ENCODE measurements at places on chromosomes 7 and 10.

GRCh38 chr10:114310346-114310745, 71.3 kb downstream of the VWA2 start:
- no peak for DNase-seq

DNA sequence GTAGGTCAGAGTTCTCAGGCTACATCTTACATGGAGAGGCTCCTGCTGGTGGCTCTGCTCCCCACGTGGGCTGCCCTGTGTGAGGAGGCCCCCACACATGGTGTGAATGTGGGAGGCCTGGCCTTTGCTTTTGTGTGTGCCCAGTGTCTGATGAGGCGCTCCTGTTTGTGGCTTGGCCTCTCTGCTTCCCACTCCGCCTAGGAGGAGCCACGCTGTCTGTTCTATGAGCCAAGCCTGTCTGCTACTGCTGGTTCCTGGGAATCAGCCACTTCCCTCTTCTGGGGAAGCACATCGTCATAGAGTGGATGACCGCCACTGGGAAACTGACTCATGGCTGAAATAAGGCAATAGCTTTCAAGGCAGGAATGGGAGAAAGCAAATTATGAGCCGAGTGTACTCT, 87.1 kb downstream of the CYP26A1 start:
- DNase-seq, result no peak

GRCh38 chr10:17101910-17102266, 27.7 kb downstream of the CUBN start:
- DNase-seq, result no peak

- DNase-seq, result no peak
Observed at GRCh38 chr7:99210265-99210970, 2.5 kb upstream of the KPNA7 start.

DNA sequence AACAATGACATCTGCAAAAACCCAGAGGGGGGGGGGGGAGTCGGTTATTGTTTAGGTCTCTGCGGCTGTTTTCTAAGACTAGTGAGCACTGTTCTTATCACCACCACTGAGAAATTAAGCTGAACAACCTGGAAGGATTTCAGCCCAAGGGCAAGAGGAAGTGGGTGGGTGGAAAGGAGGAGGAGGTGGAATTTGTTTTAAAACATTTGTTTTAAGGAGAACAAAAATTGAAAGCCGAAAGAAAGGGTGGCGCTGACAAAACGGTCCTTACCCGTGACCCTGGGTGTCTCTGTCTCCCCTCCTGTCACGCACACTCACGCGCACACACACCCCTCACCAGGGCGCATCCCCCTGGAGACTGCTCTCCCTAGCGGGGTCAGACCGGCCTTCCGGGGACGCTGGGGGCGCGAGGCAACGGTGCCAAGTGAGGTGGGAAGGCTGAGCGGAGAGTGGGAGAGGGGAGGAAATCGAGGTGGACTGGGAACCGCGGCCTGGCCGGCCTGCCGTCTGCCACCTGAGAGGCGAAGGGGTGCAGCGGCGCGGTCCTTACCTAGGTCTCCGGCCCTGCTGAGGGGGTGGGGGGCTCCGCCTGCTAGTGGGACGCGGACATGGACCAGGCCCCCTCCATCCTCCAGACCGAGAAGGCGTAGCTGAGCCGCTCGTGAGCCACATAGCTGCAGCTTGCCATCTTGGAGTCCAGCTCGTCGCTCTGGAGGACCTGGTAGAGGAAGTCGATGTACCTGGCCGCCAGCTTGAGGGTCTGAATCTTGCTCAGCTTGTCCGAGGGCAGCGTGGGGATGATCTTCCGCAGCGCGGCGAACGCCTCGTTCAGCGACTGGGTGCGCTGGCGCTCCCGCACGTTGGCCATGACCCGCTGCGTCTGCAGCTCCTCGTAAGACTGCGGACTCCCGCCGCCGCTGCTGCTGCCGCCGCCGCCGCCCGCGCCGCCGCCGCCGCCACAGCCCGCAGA, 1.0 kb downstream of the TWIST1 start:
- no peak for DNase-seq

- no peak for DNase-seq
Observed at GRCh38 chr7:123410273-123410904, 124.0 kb downstream of the IQUB start.

DNA sequence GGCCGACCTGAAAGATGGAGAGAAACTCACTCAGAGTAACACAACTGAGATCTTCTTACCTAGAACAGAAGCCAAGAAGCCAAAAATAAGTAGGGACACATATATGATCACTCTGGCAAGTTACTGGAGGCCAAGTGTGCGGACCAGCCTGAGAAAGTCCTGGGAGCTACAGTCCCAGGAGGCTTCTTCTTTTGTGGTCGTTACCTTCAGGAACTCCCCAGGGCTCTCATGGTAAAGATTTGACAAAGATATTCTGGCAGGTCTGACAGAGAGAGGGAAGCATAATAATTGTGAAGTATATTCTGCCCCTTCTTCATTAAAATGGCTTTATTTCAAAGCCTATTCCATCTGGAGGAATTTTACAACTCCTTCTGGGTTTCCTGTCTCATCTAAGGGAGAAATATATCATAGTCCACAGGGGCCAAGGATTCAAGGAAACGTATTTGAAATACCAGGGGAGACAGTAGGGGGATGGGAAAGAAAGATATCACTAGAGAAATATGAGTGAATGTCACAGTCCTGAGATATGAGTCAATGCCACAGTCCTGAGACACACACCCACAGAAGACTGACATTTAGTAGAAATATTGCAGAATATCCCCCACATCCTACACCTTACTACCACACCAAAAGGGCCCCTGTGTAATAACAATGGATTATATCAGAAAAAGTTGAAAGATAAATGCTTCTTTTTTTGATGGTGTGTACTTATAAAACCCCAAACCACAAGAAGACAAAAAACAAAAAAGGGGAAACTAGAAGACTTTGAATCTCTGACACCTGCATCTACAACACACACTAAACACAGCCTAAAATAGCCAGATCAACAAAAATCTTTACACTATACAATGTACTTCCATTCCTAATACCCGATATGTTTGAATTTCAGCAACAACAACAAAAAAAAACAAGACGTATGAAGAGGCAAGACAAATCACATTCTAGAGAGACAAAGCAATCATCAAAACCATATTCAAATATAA, 594.2 kb upstream of the NRG3 start:
- no peak for DNase-seq

- DNase-seq, result no peak
Observed at GRCh38 chr10:110457851-110458250, 39.9 kb upstream of the DUSP5 start.

- DNase-seq, result no peak
Observed at GRCh38 chr7:78924581-78924980, 528.9 kb downstream of the MAGI2 start.

DNA sequence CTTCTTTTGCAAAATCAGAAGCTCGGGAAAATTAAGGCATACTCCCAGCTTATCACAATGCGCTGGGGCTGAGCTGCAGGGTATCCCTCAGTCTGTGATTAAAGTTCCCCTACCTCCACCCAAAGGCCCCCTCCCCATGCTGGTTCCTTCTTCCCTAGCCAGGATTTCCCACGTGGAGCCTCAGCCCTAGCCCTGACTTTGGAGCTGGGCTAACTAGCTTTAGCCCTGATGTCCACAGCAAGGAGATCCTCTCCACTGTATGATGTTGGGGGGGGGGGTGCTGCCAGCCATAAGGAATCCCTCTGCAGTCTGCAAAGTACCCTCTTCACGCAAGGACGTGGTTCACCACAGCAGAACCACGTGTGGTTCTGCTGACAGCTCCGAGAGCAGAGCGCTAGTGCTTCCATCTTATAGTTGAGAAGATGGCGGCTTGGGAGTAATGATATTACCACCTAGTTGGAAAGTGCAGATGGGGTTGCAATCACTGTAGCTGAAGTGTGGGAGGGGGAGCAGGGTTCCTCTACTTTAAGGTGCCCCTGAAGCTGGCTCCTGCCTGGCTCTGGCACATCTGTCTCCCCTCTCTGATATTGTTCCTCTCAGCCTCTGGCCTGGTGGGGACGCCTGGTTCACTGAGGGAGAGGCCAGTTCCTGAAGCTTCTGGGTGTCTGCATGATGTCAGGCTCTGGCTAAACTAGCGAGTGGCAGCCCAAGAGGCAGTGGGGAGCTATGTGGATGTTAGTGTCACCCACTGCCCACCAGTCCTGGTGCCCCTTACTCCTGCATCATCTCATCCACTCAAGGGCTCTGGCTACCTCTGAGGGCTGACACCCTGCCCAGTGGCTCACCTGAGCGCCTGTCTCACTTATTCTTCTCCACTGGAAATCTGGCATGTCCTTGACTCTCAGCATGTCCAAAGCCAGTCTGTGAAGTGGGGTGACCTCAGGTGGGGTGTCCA, 270.7 kb downstream of the RPS24 start:
- DNase-seq, result no peak

DNA sequence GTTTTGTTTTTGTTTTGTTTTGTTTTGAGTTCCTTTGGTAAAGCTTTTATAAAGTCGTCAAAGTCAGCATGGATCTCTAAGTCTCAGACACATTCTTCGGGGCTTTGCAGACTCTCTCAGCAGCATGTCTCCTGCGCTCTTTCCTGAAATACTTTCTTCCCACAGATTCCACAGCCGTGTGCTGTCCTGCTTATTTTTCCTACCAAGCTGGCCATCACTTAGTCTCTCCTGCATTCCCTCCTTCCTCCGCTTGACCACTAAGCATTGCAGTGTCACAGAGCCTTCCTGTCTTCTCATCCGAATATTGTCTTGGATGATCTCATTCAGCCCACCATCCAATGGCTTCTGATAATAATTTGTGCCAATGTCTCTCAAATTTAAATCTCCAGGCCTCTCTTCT, 434.3 kb upstream of the C7orf33 start:
- DNase-seq, result no peak

GRCh38 chr10:95792874-95793285, 36.9 kb downstream of the ENTPD1 start:
- no peak for DNase-seq

DNA sequence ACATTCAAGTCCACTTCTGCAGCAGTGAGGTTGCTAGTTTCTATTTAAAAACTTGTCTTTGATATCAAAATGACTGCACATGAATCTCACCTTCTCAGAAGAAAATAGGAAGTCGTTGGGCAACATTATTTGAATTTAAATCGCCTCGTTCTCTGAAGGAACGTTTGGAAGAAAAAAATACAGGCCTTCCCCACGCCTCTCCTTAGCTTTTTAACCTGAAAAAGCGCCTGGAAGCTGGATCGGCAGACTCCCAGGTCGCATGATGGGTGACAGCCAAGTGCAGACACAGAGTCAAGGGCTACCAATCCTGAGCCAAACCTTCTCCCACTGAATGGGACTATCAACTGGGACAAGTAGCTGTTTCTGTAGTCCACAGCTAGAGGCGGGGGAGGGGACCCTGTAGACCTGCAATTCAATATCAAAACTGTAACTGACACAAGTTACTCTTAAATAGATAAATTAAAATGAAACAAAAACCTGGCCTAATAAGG, 2.2 kb downstream of the FAM53B start:
- peak; percentile 46 for DNase-seq

- DNase-seq, result no peak
Observed at GRCh38 chr10:91838199-91838598, 40.0 kb downstream of the TNKS2 start.

DNA sequence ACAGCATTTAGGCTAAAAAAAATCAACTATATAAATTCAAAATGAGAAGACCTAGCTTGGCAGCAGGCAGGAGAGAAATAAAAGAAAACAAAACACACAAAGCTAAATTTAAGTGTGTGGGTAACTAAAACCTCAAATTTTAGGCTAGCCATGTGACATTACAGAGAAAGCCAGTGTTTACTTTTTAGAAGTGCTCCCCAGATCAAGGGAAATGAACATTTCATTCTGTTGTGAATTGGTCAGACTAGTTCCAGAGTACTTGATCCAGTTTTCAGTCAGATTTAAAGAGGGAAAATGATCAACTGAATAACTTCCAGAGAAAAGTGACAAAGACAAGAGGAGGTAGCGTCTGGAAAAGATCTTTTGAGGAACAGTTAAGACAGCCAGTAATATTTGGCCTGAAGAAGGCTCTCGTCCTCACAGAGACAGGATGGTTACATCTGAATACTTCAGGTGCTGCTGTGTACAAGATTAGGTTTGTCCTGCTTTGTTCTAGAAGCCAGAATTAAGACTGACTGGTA, 563.4 kb downstream of the KCNMA1 start:
- no peak for DNase-seq

DNA sequence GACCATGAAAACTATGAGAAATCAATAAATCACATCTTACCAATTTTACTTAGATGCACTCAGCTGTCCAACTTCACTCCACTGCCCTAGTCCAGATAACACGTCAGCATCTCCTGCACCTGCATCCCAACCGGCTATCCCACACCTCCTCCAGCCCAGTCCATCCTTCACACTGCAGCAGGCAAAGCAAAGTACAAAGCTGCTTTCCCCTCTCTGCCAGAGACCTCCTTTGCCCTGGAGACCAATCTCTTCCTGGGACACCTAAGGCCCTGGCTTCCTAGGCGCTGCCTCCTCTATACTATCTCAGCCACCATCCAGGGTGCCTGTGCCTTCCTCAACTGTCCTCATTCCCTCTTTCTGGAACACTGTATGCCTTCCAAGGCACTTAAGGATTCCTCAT, 90.3 kb upstream of the DDC start:
- no peak for DNase-seq

GRCh38 chr10:117346574-117346973, 28.7 kb downstream of the PDZD8 start:
- DNase-seq, result no peak

GRCh38 chr10:117463545-117463920, 79.0 kb upstream of the EMX2 start:
- DNase-seq, result no peak

GRCh38 chr7:3300651-3301448, at the start of gene SDK1:
Gene SDK1, plus strand, starts transcription at chr7:3301252. Its CDS starts 335 bp downstream, at chr7:3301587.
- DNase-seq, result peak; percentile 94

GRCh38 chr7:151824373-151824933, 52.5 kb downstream of the PRKAG2 start:
- DNase-seq, result no peak

GRCh38 chr7:82410461-82410860, 33.1 kb downstream of the CACNA2D1 start:
- DNase-seq, result no peak

- DNase-seq, result no peak
Observed at GRCh38 chr10:13857451-13857850, 270.7 kb downstream of the PRPF18 start.

DNA sequence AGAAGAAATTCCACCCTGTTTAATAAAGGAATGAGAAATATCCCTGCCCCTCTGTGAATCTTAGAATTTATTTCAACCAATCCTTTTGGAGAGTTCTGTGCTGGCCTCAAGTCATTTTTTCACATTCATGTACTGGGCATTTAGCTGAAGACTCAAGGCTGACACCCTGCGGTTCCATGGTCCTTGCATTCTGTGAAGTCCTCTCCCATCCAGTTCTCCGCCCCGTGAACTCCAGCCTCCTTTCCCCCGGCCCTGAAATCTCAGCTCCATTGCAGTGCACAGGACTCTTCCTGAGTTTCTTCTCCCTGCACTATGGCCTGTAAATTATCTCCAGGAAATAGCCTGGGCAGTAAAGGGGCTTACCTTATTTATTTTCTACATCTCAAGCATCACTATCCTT, 183.0 kb upstream of the KCND2 start:
- DNase-seq, result no peak

GRCh38 chr7:141700848-141701371, 1.1 kb downstream of the DENND11 start:
- DNase-seq, result no peak

GRCh38 chr10:100551196-100551595, 15.5 kb downstream of the HIF1AN start:
- DNase-seq, result no peak

- DNase-seq, result no peak
Observed at GRCh38 chr7:148304083-148304335, 286.6 kb upstream of the C7orf33 start.
